ENCODE measurements at places on chromosomes 12 and 14.

DNA sequence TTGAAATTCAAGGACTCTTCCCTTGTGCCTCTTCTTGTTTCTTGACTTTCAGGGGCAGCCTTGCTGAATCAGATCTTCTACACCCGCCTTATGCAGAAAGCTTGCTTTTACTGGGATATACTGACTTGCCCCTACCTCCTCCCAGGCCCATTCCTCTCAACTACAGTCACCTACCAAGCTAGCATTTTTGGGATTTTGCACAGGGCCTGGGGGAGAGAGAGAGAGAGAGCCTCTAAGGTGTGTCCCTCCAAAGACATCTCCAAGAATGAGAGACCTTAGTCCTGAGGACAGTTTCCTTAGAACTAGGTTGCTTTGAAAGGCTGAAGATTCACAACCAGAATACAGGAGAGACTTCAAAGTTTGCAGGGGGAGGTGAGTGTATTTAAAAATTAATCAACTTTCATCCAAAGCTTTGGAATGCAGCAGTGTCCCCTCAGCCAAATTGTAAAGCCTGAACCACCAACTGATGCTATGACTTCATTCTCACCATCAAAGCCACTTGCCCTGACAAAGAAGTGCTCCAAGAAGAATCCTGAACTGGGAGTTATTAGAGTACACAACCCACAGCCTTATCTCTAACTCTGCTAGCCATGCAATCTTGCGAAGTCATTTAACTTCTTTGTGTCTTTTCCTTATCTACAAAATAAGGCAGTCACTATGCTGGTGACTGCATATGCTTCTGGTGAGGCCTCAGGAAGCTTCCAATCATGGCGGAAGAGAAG, 96.1 kb upstream of the EGLN3 start:
- DNase-seq, result no peak

GRCh38 chr12:54311051-54311450, 10.2 kb upstream of the NFE2 start:
- DNase-seq, result no peak

GRCh38 chr14:75151851-75152250, 24.6 kb downstream of the TMED10 start:
- no peak for DNase-seq

DNA sequence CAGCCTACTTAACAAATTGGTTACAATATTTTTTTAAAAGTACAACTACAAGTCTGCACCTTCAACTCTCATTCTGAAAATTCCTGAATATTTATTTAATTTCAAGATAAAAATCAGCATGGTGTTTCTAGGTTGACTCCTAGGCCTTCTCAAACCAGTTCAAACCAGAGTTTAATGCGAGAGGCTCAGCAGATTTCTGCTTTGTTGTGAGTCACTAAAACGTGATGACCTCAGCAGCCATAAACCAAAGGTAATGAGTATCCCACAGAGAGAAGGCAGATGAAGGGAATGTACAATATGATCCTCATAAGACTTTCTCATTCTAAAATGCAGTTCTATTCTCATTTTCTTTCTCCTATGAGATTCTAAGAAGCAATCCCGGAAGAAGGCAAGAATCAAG, 1.5 kb downstream of the PRDM4 start:
- DNase-seq, result peak; percentile 41

DNA sequence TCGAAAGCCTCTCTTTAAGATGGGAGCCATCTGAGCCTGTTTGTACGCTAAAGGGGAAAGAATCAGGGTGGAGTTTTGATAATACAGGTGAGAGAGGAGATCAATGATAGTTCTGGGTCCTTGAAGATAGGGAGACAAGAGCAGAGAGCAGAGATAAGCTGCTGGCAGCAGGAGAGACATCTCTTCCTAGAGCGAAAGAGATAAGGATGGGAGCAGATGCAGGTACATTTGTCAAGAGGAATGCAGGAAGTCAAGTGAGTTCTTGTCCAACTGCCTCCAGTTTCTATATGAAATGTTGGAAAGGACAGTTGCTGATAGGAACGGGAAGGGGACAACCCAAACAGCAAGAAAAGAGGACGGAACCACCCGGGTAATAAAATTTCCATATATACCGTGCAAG, 24.7 kb upstream of the HIF1A start:
- no peak for DNase-seq

- no peak for DNase-seq
These were observed 23.2 kb upstream of the KIF26A start for GRCh38 chr14:104115131-104115600.

GRCh38 chr12:110093631-110094311, 30.4 kb upstream of the IFT81 start:
- no peak for DNase-seq

DNA sequence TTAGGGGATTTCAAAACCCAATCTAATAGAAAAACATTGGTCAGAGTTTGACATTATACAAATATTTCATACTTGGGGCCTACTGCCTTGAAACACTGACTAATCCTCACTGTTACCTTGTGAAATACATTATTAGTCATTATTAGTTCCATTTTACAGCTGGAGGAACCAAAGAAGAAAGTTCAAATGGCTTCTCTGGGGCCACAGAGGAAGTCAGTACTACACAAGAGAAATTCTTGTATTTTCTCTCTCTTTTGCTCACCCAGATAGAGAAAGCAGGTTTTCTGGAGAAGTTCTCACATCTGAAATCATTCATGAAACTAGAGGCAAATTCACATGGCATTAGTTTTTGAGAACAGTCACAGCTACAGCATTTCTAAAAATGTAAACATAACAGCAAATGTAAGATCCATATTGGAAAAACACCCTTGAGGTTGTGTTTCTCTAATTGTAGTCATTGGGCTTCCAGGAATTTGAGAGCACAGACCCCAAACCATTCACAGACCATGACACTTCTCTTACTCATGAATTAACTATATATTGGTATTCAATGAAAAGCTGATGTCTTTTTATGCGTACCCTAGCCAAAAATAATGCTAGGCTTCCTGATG, 83.0 kb downstream of the LLPH start:
- DNase-seq, result no peak

DNA sequence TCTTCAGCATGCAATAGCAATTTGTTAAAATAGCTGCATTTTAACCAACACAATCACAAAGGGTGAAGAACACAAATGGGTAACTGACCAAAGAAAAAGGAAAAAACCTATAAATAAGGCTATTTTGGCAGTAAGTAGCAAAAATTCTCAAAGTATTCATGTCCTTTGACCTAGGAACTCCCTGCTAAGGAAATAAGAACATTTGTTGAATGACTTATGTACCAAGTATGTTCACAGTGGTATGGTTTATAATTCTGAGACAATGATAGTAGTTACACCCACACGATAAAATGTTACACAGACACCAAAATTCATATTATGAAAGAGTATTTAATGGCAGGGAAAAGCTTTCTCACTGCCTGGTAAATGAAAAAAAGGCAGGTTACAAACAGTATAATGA, 16.9 kb downstream of the CCDC88C start:
- DNase-seq, result no peak

GRCh38 chr12:94128280-94128679, 20.1 kb upstream of the PLXNC1 start:
- DNase-seq, result no peak

DNA sequence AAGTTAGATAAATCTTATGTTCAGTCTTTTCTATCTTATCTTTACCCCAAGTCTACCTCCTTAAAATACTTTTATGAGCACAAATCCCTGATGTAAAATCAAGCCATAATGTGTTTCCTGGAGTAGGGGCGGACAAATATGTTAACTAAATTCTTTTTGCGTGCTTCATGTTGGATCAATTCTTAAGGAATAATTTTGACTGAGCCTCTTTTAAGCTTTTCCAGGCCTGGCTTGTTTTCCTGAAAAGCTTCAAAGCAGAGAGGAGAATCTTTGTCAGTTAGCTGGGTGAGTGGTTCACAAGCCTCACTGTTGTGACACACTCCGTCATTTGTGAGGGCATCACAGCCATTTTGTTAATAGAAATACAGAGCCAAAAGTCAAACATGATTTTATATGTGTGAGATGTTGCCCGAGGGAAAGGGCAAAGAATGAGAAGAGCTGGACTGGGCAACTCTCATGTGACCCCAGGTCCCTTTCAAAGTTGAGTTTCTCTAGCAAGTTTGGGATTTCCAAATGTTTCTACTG, 468.9 kb downstream of the RGS6 start:
- no peak for DNase-seq

DNA sequence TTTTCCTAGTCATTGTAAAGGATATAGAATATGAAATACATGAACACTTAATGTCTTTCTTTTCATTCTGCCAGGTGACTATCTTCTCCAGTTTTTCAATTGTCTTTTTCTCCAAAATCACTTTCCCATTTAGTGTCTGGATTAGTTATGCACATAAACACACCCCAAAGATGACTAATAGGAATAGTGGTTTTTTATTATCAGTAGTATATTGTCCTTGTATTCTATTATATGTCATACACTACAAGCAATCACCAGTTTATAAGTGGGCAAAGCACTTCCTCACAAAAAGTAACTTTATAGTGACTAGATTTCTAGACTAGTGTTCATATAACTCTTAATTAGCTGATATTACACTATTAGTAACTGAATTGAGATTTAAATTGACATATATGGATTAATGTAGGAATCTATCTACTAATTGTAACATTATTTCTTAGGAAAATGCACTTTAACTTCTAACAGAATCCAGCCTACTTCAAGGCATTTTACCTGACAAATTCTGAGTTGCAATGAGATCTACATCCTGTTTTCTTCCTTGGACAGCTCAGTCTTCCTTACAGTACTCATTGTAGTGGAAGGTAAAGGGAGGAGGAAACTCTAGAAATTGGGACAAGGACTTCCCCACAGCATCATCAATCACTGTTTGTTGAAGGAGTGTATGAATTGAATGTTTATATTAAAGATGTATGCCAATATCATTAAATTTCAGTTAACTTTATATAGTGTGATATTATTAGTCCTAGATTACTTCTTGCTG, 186.1 kb upstream of the GARIN2 start:
- no peak for DNase-seq

- no peak for DNase-seq
These were observed 8.0 kb downstream of the AQP6 start for GRCh38 chr12:49980501-49981349.

- no peak for DNase-seq
These were observed 43.7 kb upstream of the PHC1 start for GRCh38 chr12:8870586-8870985.

DNA sequence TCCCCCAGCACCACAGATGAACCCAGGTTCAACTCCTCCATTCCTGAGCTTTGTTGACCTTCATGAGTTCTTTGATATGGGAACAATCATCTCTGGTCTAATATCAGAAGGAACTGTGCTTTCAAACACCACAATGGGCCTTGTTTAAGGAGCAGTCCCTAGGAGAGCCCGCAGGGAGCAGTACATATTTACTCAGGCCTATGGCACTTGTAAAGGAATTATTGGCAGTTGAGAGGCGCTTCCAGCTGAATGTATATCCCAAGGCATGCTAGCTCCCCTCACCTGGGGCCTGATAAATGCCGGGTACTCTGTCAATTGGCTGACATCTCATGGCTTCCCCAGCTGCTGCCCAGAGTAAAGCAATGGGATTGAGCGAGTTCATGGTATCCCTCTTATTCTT, 76.2 kb downstream of the ZFP36L1 start:
- DNase-seq, result no peak

DNA sequence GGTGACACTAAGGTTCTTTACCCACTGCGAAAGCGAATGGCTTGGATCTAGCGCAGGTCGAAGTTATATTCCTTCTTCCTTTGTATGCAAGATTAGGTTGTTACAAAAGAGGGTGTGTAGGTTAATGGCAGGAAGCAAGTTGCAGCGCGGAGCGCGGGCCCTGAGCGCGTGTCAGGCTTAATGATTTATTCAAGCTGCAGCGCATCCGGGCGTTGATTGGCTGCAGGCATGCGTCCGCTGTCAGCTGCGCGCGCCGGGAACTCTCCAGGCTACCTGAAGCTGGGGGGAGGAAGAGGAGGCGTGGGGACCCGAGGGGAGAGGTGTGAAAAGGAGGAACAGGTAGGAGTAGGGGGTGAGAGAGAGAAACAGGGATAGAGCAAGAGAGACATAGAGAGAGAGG, 7.4 kb downstream of the ASCL1 start:
- peak; percentile 90 for DNase-seq

DNA sequence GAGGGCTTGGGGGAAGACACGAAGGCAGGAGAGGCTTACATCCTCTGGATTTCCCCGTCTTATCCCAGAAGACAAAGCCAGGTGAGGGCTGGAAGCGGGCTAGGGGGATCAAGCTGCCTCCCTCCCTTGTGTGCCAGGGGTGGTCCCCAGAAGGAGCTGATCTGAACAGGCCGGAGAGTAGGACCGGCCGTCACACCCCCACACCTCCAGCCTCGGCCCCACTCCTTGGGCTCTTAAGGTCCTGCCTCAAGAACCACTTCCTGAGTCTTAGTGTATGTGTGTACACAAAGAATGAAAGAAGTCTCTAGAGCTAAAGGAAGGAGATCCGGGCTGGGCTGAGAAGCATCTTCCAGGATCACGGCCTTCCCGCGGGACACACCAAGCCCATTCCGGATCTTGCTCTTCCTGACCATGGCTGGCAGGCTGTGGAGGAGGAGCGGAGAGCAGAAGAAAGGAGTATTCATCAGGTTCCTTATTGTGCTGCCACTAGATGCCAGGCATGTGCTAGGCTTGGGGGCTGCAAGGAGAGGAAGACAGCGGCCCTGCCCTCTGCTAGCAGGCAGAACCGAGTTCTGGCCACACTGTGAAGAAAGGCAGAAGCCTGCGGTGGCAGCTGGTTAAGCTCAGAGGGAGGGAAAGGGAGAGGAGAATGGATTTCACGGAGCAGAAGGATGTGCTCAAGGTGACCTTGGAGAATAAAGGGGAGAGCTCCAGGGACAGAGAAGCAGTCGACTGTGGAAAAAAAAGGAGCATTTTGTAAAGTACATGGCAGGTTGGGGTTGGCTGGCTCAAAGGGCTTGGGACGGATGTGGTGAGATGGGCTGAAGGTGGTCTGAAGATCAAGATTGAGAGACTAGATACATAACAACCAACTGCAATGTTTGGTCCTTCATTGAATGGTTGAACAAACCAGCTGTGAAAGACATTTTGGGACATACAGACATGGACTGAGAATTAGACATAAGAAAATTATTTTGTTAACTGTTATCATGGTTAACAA, 1.3 kb upstream of the CD63 start:
- no peak for DNase-seq

GRCh38 chr14:71967704-71968103, 35.5 kb downstream of the RGS6 start:
- no peak for DNase-seq

DNA sequence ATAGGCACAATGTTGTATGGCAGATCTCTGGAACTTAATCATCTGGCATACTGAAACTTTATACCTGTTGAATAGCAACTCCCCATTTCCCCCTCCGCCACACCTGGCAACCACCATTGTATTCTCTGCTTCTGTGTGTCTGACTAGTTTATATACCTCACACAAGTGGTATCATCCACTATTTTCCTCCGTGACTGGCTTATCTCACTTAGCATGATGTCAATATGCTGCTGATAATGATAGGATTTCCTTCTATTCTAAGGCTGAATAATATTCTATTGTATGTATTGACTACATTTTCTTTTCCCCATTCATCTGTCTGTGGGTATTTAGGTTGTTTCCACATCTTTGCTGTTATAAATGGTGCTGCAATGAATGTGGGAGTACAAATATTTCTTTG, 21.5 kb downstream of the BRMS1L start:
- DNase-seq, result peak; percentile 4
